ENCODE measurements at places on chromosomes 2 and 18.

GRCh38 chr2:10920764-10921388 lies 9.1 kb downstream of the KCNF1 start:
- no peak for DNase-seq

- no peak for DNase-seq
Measured at GRCh38 chr2:164967781-164968228, 12.5 kb upstream of the SLC38A11 start.

- DNase-seq, result no peak
Measured at GRCh38 chr2:6919901-6920742, 2.9 kb downstream of the RNF144A start.

GRCh38 chr2:29189052-29189451 lies 73.8 kb downstream of the CLIP4 start:
- no peak for DNase-seq

DNA sequence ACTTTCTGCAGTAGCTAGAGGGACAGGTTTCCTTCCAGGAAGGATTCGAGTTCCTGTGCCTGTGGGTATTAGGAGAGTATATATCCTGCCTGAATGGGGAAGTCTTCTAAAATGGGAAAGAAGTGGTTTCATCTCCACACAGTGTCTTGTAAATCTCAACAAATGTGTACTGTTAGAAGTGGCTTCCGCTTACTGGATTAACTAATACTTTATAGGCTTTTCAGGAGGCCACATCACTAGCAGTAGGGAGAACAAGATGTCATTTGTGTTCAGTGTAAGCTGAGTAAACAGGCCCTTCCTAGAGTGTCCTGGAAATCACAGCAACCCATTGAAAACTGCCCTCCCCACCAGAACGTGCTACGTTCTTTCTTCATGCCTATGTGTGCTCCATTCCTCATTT lies 12.5 kb upstream of the POLR1B start:
- no peak for DNase-seq

DNA sequence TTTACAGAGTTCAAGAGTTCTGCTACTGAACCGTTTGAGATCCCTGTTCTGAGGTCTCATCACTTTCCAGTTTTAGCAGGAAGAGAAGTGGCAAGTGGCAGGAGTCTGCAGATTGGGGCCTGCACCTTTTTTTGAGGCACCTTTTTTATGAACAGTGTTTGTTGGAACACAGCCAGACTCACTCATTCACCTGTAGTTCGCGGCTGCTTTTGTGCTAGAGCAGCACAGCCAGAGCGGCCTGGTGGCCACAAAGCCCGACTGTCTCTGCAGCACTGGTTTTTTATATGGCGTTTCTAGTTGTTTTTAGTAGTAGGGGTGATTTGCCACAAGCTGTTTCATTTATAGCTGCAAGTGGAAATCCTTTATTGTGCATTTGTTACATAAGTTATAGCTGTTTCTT lies 8.6 kb downstream of the ACP1 start:
- DNase-seq, result no peak

- DNase-seq, result no peak
Measured at GRCh38 chr2:11977766-11978524, 231.5 kb downstream of the LPIN1 start.

DNA sequence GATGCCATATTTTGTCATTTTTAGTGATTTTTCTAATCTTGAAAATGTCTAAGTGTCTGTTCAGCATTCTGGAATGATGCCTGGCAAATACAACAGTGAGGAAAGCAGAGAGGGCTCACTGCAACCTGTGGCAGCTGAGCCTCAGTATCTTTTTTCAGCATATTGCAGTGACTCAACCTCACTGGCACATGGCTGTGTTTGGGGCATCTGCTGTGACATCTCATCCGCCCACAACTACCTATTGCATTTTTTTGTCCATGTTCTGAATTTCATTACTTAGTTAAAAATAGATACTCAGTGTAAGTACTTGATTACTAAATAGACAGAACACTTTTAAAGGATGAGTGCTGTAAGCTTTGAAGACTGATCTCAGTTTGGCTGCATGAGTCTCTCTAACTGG lies 10.7 kb downstream of the BABAM2 start:
- DNase-seq, result no peak

DNA sequence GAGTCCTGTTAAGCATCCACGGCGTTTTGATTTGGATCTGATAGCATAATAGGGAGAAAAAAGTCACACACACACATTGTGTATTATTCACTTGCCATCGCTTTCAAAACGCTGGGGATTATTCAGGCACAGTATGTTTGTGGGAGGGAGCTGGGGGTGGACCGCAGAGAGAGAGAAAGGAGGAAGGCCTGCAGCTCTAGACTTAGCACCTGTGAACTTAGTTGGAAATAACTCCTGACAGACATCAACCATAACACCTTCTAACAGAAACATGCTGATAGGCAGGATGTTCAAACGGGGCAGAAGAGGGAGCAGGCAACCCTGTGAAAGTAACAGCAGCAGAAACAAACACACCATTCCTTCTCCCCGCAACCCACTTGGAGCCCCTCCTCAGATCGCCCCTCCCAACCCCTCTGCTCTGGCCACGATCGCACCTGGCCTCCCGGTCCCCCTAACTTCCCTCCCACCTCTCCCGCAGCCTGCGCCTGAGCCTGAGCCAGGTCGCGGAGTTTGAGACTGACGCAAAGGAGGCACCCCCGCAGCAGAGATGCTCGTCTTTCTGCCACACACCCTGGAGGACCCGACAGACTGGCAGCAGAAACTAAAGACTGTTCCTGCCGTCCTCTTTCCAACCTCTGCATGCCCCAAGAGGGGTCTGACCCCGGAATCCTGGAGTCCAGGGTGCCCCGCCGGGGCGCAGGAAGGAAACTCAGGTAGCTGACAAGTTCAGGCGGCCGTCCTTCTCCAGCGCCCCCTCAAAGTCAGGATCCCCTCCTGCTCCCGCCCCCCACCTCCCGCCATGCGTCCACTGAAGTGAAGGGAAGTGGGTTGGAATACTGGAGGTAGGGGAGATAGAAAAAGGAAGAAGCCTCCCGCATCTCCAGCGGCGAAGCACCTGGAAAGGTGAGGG lies 738 bp downstream of the CHST9 start:
- DNase-seq, result no peak

GRCh38 chr2:147760984-147761383 lies 83.8 kb upstream of the ACVR2A start:
- no peak for DNase-seq

DNA sequence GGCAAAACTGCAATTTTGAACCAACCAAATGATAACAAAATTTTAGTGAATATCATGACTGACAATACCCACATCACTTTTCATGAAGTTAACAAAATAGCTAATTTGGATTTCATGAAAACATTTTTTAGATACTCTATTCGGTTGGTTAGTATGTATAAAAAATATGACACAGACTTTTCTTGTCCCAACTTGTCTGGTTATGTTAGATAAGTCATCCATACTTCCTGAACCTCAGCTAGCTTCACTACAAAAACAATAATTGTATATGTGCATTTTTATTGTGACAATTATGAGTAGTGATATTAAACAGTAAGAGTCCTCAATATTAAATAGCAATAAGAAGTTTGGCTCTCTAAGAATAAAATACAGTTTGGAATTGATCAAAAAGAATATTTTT lies 408.1 kb upstream of the DSEL start:
- no peak for DNase-seq

GRCh38 chr2:142038826-142039225 lies 92.0 kb downstream of the LRP1B start:
- DNase-seq, result no peak

DNA sequence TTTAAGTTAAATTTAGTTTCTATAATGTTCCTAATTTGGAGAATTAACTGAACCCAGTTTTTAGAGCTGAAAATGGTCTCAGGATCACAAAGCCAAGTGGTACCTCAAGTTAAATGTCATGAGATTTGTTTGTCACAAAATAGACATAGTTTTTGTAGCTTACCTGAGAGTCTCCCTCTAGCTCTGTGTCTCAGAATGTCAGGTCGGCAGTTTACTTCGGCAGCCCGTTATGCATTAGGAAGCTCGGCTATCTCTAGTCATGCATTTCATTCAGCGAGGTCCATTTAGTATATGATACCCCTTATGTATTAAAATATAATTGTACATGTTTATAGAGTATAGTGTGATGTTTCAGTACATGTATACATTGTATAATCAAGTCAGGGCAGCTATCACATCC lies 155.6 kb downstream of the EML6 start:
- no peak for DNase-seq

GRCh38 chr2:172586245-172586891 lies 30.5 kb downstream of the PDK1 start:
- DNase-seq, result no peak

DNA sequence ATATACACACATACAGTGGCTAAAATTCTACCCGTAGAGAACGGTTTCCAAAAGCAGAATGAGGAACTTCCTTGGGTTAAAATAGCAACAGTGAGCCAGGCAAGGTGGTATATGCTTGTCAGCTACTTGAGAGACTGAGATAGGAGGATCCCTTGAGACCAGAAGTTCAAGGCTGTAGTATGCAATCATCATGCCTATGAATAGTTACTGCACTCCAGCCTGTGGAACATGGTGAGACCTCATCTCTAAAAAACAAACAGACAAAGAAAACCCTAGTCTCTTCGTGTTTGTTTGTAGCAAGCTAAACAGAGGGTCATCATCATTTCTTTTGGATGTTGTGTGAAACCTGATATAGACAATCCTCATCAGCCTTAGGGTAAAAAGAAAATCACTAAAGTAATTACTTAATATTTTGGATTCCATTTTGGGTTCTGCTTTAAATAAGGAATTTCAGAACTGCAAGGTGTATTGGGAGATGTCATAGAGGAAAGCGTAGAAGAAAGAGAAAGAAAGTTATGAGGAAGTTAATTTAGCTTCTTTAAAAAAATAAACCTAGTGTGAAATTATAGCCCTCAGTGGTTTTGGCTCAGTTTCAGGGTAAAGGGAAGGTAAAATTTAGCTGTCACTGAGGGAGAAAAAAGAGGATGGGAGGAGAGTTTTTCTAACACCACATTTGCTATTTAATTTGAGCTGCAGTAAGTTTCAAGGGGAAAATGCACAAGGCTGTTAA lies 46.5 kb downstream of the PLEK start:
- no peak for DNase-seq

DNA sequence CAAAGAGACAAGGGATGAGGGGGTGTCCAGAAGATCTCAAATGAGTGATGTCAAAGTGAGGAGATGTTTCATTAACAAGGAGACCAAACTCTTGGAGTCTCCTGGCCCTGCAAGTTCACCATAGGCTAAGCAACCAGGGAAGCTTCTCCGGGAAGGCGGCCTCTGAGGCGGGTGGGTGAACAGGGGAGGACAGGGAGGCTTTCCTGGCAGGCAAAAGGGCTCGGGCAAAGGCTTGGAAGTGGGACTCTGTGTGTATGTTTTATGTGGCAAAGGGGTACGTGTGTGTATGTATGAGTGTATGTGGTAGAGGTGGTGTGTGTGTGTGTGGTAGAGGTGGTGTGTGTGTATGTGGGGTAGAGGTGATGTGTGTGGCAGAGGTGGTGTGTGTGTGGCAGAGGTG lies 163.9 kb downstream of the DYSF start:
- DNase-seq, result no peak

DNA sequence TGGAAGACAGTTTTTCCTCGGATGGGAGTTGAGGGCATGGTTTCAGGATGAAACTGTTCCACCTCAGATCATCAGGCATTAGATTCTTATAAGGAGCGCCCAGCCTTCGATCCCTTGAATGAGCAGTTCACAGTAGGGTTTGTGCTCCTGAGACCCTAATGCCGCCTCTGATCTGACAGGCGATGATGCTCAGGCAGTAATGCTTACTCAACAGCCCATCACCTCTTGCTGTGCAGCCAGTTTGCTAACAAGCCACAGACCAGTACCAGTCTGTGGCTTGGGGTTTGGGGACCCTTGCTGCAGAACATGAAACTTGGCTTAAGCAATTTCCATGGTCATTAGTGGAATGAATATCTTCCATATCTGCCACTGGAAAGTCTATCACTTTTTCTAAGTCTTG lies 56.4 kb downstream of the GORASP2 start:
- DNase-seq, result no peak

DNA sequence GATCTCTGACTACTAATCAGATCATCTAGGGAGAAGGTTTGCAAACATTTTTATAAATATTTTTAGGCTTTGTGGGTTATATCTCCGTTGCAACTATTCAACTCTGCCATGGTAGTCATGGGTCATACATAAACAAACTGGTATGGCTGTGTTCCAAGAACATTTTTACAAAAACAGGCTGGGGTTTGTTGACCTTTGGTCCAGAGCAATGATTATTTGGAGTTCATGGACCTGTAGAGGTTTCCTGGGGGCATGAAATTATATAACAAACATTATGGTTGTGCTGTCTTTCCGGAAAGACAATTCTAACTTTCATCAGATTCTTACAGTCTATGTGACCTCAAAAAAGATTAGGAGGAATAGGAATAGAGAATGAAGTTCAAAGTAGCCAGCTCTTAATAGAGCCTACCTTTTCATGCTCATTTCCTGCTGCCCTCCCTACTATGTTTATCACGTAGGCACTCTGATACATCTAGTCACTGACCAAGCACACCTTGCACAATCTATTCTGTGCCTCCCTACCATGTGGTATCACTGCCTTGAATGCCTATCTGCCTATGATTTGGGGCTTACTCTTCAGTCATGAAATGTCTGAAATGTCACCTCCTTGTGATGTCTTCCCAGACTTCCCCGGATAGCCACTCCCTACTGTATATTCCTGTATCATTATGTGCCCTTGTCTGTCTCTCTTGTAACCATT lies 102.4 kb upstream of the SCN1A start:
- no peak for DNase-seq

DNA sequence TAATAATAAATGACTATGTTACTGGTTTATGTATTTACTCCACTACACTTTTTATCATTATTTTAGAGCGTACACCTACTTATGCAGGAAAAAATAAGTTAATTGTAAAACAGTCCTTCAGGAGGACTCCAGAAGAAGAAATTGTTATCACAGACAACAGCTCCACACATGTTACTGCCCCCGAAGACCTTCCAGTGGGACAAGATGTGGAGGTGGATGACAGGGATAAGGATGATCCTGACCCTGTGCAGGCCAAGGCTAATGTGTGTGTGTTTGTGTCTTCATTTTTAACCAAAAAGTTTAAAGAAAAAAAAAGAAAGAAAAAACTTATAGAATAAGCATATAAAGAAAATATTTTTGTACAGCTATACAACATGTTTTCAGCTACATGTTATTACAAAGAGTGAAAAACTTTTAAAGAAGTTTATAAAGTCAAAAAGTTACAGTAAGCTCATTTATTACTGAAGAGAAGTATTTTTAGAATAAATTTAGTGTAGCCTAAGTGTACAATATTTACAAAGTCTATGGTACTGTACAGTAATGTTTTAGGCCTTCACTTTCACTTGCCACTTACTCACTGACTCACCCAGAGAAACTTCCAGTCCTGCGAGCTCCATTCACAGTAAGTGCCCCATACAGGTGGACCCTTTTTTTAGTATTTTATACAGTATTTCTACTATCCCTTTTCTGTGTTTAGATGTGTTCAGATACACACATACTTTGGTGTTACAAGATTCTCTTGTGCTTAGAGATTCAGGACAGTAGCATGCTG lies 7.5 kb downstream of the TGFBRAP1 start:
- DNase-seq, result no peak

- no peak for DNase-seq
Measured at GRCh38 chr2:105052773-105053172, 14.9 kb downstream of the MRPS9 start.

Measured in anterior cingulate cortex (tissue), 58 donors.